ENCODE measurements at places on chromosomes 5 and 9. TPM values are rescaled to one million over a fixed set of nuclear protein-coding genes. Genes with fewer than 3 reads are reported as not detected.
A peak's percentile ranks its signal among the peaks of the same experiment; 100 is the strongest.

SPINK5 gene
- total RNA-seq = not detected

NDST1 gene
- total RNA-seq = 0.55 TPM

NSA2 gene
- 203 TPM for total RNA-seq

NRARP gene
- total RNA-seq = 2.4 TPM

PAEP gene
- not detected for total RNA-seq

TNC gene
- total RNA-seq = not detected

GRCh38 chr9:107387409-107387808 lies 102.2 kb downstream of the KLF4 start:
- DNase-seq = no peak
- H3K27ac ChIP-seq = no peak overlapping the region
- H3K4me3 ChIP-seq = no peak overlapping the region
- peaks cover 23% of the 10 kb centered on the region for H3K27me3 ChIP-seq

GRCh38 chr9:113511856-113512761 lies 48.6 kb downstream of the RGS3 start:
- H3K27me3 ChIP-seq = no peaks in the 10 kb centered on the region
- peak; percentile 85 for DNase-seq
- H3K36me3 ChIP-seq = no peaks in the 10 kb centered on the region
- H3K4me1 ChIP-seq = peaks cover 77% of the 10 kb centered on the region
- peak overlapping the region; percentile 71 for H3K4me3 ChIP-seq

- peaks cover 74% of the 10 kb centered on the region for H3K4me1 ChIP-seq
- H3K27ac ChIP-seq = peak overlapping the region; percentile 74
- no peaks in the 10 kb centered on the region for H3K27me3 ChIP-seq
- no peak overlapping the region for H3K4me3 ChIP-seq
- H3K36me3 ChIP-seq = peaks cover 51% of the 10 kb centered on the region
Measured at GRCh38 chr5:111266491-111266890, 42.3 kb downstream of the CAMK4 start.

- no peaks in the 10 kb centered on the region for H3K4me1 ChIP-seq
- no peak overlapping the region for H3K27ac ChIP-seq
- peaks cover 23% of the 10 kb centered on the region for H3K36me3 ChIP-seq
- DNase-seq = no peak
- no peaks in the 10 kb centered on the region for H3K27me3 ChIP-seq
Measured at GRCh38 chr5:37308793-37309192, 59.6 kb upstream of the CPLANE1 start.

DNA sequence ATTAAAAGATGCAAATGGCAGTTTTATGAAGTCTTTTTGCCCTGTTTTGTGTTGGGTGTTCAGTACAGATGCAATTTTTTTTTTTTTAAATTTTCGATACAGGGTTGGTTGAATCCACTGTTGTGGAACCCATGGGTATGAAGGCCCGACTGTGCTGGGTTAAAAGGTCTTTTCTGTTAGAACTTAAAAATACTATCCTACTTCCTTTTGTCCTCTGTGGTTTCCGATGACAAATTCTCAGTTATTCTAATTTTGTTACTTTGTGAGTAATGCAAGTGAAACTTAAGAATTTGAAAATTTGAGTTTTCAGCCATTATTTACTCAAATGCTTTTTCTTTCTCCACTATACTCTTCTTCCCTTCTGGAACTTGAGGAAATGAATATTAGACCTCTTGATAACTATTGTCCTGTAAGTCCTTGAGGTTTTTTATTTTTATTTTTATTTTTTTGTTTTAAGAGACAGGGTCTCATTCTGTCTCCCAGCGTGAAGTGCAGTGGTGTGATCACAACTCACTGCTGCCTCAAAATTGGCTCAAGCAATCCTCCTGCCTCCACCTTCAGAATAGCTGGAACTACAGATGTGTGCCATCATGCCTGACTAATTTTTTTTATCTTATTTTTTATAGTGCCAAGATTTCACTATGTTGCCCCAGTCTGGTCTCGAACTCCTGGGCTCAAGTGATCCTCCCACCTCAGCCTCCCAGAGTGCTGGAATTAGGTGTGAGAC lies 67.5 kb downstream of the ZCCHC7 start:
- H3K27ac ChIP-seq = peak overlapping the region; percentile 89
- DNase-seq = no peak
- H3K27me3 ChIP-seq = no peaks in the 10 kb centered on the region
- peaks cover 8% of the 10 kb centered on the region for H3K4me1 ChIP-seq
- peak overlapping the region; percentile 60 for H3K4me3 ChIP-seq

- no peak overlapping the region for H3K27ac ChIP-seq
- H3K36me3 ChIP-seq = peaks cover 5% of the 10 kb centered on the region
- no peaks in the 10 kb centered on the region for H3K27me3 ChIP-seq
- DNase-seq = no peak
- H3K4me3 ChIP-seq = no peak overlapping the region
- H3K4me1 ChIP-seq = peaks cover 27% of the 10 kb centered on the region
Measured at GRCh38 chr5:131767891-131768290, 28.9 kb downstream of the FNIP1 start.

DNA sequence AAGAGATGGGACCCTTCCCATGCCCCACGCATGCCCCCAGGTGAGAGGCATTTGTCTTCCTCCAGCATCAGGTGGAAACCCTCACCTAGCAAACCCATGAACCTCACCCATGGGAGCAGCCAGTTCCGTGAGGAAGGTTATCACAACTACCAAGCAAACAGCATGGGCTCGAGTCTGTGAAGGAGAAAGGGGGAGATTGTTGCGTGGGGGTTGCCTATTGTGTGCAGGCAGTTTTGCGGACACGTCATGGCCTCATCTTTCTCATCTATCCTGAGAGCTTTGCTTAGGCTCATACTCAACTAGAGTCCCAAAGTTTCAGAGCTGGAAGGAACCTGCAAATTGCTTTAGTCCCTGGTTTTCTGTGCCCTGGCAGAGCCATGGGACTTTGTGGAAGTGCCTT lies 73.6 kb upstream of the TGFBR1 start:
- H3K27ac ChIP-seq = no peak overlapping the region
- DNase-seq = no peak
- no peak overlapping the region for H3K4me3 ChIP-seq
- H3K36me3 ChIP-seq = no peaks in the 10 kb centered on the region

GRCh38 chr5:2295476-2295875 lies 412.8 kb upstream of the IRX4 start:
- no peak for DNase-seq
- H3K36me3 ChIP-seq = no peaks in the 10 kb centered on the region
- H3K4me3 ChIP-seq = no peak overlapping the region
- H3K27ac ChIP-seq = no peak overlapping the region
- H3K4me1 ChIP-seq = no peaks in the 10 kb centered on the region

- peak; percentile 71 for DNase-seq
- peak within 1 kb of the TSS; percentile 92 for H3K4me3 ChIP-seq
- H3K27me3 ChIP-seq = no peaks in the 10 kb centered on the region
- H3K27ac ChIP-seq = peak within 1 kb of the TSS; percentile 95
Measured at GRCh38 chr5:43602461-43603343, at the start of gene NNT. Gene NNT (plus strand): TSS chr5:43603180. CDS start chr5:43609196, 6,016 bp downstream.

GRCh38 chr5:78661044-78661443 lies 12.5 kb upstream of the LHFPL2 start:
- H3K4me3 ChIP-seq = no peak overlapping the region
- H3K4me1 ChIP-seq = no peaks in the 10 kb centered on the region
- H3K36me3 ChIP-seq = no peaks in the 10 kb centered on the region
- no peak overlapping the region for H3K27ac ChIP-seq

DNA sequence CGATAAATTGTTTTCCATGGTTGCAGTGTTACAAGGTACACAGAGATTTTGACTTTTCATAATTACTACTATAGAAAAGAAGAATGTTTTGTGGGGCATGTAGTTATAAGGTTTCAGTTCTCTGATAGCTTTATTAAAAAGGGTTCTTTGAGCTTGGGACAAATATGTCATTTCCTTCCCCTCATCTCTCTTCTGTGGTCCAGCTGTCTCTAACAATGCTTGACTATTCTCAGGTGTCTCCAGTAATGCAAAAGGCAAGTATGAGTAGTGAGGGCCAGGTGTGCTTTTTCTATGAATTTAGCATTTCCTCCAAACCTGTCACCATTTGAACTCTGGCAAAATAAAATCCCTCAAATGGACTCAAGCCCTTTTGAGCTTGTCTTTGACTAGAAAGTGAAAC lies 84.3 kb downstream of the SLF1 start:
- no peak overlapping the region for H3K4me3 ChIP-seq
- H3K4me1 ChIP-seq = no peaks in the 10 kb centered on the region
- DNase-seq = no peak
- H3K36me3 ChIP-seq = peaks cover 7% of the 10 kb centered on the region
- no peak overlapping the region for H3K27ac ChIP-seq

GRCh38 chr5:68189171-68189570 lies 26.4 kb upstream of the PIK3R1 start:
- no peak overlapping the region for H3K27ac ChIP-seq
- no peaks in the 10 kb centered on the region for H3K36me3 ChIP-seq
- H3K4me3 ChIP-seq = no peak overlapping the region
- no peaks in the 10 kb centered on the region for H3K27me3 ChIP-seq
- H3K4me1 ChIP-seq = peaks cover 10% of the 10 kb centered on the region

DNA sequence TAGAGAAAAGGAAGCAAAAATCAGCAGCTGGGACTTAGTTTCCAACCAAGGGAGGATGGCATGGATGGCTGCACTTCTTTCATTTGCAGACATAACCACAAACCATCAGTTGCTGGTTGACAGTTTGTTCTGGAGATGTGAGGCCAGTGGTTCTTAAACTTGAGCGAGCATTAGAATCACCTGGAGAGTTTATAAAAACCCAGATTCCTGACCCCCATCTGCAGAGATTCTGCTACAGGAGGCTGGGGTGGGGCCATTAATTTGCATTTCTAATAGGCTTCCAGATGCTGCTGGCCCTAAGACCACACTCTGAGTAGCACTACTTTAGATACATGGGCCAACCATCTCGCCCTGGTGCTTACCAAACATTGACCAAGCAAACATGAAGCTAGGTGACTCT lies 60.8 kb downstream of the MARCHF3 start:
- no peak overlapping the region for H3K27ac ChIP-seq
- no peaks in the 10 kb centered on the region for H3K36me3 ChIP-seq
- no peaks in the 10 kb centered on the region for H3K27me3 ChIP-seq
- no peak for DNase-seq
- peaks cover 28% of the 10 kb centered on the region for H3K4me1 ChIP-seq

DNA sequence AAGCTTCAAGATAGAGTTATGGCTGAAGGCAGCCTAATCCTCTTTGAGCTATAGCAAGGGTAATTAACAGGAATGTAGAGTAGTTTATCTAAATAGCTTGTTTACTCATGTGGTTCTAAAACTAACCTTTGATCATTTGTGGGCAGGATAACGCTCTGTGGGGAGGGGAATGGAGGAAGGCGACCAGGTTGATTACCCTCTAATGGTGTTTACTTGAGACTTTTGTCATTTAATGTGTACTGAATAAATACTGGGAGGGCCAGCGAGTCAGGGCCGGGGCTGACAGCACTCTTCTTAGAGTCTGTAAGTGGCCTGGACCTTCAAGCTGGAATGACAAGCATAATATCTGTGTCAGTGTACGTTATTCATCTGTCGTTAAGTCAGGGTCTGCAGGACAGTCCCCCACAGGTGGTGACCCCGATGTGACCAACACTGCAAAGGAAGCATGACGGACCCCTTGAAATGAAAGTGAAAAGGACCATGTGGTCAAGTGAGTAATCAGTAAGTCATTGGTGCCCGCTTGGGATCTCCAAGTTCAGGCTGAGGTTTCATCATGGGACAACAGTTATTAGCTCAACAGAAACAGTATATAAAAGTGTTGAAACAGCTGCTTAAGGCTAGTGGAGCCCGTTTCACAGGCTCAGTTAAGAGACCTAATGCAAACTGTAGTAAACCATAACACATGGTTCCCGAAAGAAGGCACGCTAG lies 162.6 kb downstream of the CPLANE1 start:
- peaks cover 32% of the 10 kb centered on the region for H3K36me3 ChIP-seq
- H3K4me3 ChIP-seq = no peak overlapping the region
- no peak for DNase-seq
- H3K4me1 ChIP-seq = no peaks in the 10 kb centered on the region
- H3K27ac ChIP-seq = no peak overlapping the region
- H3K27me3 ChIP-seq = no peaks in the 10 kb centered on the region

DNA sequence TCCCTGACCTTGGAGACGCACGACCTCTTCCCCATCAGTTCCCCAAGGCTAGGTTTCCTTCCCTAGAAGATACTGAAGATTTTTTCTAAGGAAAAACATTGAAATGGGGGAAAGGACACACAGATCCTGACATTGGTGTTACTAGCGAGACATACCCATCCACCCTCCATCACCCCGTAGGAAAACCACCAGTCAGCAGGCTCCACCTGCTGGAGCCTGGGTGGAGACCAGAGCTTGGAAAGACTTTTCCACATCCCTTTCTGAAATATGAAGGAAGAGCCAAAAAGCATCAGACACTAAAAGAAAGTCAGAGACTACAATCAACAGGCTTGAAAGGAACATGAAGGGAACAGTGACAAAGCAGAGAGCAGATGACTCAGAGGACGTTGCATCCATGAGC lies 638.0 kb downstream of the IRX1 start:
- H3K27me3 ChIP-seq = no peaks in the 10 kb centered on the region
- DNase-seq = no peak
- no peak overlapping the region for H3K27ac ChIP-seq
- H3K36me3 ChIP-seq = no peaks in the 10 kb centered on the region
- H3K4me1 ChIP-seq = no peaks in the 10 kb centered on the region
- no peak overlapping the region for H3K4me3 ChIP-seq

- DNase-seq = no peak
- no peak overlapping the region for H3K4me3 ChIP-seq
- no peaks in the 10 kb centered on the region for H3K36me3 ChIP-seq
- H3K4me1 ChIP-seq = no peaks in the 10 kb centered on the region
- H3K27me3 ChIP-seq = peaks cover 25% of the 10 kb centered on the region
Measured at GRCh38 chr9:1554081-1555035, 460.8 kb upstream of the SMARCA2 start.

DNA sequence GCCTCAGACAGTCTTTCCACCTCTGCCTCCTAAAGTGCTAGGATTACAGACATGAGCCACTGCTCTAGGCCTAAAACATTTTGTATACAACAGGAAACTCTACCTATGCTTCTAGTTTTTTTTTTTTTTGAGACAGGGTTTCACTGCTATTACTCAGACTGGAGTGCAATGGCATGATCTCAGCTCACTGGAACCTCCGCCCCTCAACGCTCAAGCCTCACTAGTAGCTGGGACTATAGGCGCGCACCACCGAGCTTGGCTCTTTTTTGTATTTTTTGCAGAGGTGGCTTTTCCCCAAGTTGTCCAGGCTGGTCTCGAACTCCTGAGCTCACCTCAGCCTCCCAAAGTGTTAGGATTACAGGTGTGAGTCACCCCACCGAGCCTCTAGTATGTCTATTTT lies 5.4 kb downstream of the HSPA9 start:
- H3K27me3 ChIP-seq = no peaks in the 10 kb centered on the region
- H3K36me3 ChIP-seq = peaks cover 19% of the 10 kb centered on the region
- no peak for DNase-seq
- peaks cover 43% of the 10 kb centered on the region for H3K4me1 ChIP-seq

- no peaks in the 10 kb centered on the region for H3K27me3 ChIP-seq
- no peak overlapping the region for H3K4me3 ChIP-seq
- H3K36me3 ChIP-seq = peaks cover 72% of the 10 kb centered on the region
- DNase-seq = no peak
- peaks cover 59% of the 10 kb centered on the region for H3K4me1 ChIP-seq
Measured at GRCh38 chr9:137726764-137727163, 108.0 kb downstream of the EHMT1 start.

- peaks cover 2% of the 10 kb centered on the region for H3K4me1 ChIP-seq
- no peaks in the 10 kb centered on the region for H3K36me3 ChIP-seq
- H3K27me3 ChIP-seq = no peaks in the 10 kb centered on the region
- no peak overlapping the region for H3K27ac ChIP-seq
- no peak overlapping the region for H3K4me3 ChIP-seq
- DNase-seq = no peak
Measured at GRCh38 chr5:126370796-126371718, 52.2 kb upstream of the GRAMD2B start.

Measured in naive thymus-derived CD8-positive, alpha-beta T cell (primary cell).